Temporal lobe (tissue), 4 donors: ENCODE measurements at places on chromosomes 13 and 19. TPM values are rescaled to one million over a fixed set of nuclear protein-coding genes. Genes with fewer than 3 reads are reported as not detected.

Gene ZNF101
- 5.2 TPM for total RNA-seq

Gene NPAS1
- 5.9 TPM for total RNA-seq

Gene OR7C1
- total RNA-seq: not detected

Gene CEACAM3
- total RNA-seq: 0.25 TPM

Gene SIGLEC5
- 0.25 TPM for total RNA-seq

Gene PSG3
- total RNA-seq: not detected

Gene ICAM4
- under 0.01 TPM for total RNA-seq

Gene RUBCNL
- 2.7 TPM for total RNA-seq

Gene LRRC8E
- under 0.01 TPM for total RNA-seq

Gene GZMM
- total RNA-seq: not detected

Gene ATXN8OS
- total RNA-seq: 1.2 TPM

Gene PEX11G
- 0.25 TPM for total RNA-seq

Gene CEACAM6
- total RNA-seq: 0.25 TPM

Gene SRRM5
- not detected for total RNA-seq

Gene SPACA6
- total RNA-seq: 2.7 TPM

Gene LACC1
- 4.7 TPM for total RNA-seq

Gene MEF2B
- total RNA-seq: not detected

Gene USHBP1
- total RNA-seq: 0.74 TPM

Gene FOXO1
- total RNA-seq: 7.1 TPM

Gene PSG11
- total RNA-seq: not detected

Gene OR4F17
- total RNA-seq: not detected

Gene MEIOSIN
- not detected for total RNA-seq

Gene PSPN
- total RNA-seq: 3.0 TPM

Gene IFNL1
- not detected for total RNA-seq

Gene ZNF780A
- 29.5 TPM for total RNA-seq

Gene KL
- total RNA-seq: 0.49 TPM

Gene EPSTI1
- 2.0 TPM for total RNA-seq

Gene ZNF317
- 15.7 TPM for total RNA-seq

Gene DKKL1
- not detected for total RNA-seq

Gene UNC13A
- total RNA-seq: 43.5 TPM

Gene TSSK6
- total RNA-seq: 1.2 TPM

Gene NCAN
- total RNA-seq: 238 TPM

Gene ZNF835
- 4.9 TPM for total RNA-seq

Gene KXD1
- 20.9 TPM for total RNA-seq

Gene PAF1
- total RNA-seq: 21.6 TPM

Gene TUBA3C
- not detected for total RNA-seq

Gene ACP7
- total RNA-seq: not detected

Gene ZNF563
- 1.2 TPM for total RNA-seq

Gene CPAMD8
- total RNA-seq: 5.7 TPM

Gene SHKBP1
- total RNA-seq: 3.4 TPM

Gene KLK12
- not detected for total RNA-seq

Gene ZNF536
- total RNA-seq: 18.2 TPM

Gene C19orf67
- total RNA-seq: not detected

Gene SIGLEC10
- 1.2 TPM for total RNA-seq

Gene PLPP2
- total RNA-seq: 1.2 TPM

Gene DOHH
- total RNA-seq: 11.6 TPM

Gene GPR183
- 0.98 TPM for total RNA-seq
